Left renal cortex interstitium (tissue), 4 donors: ENCODE measurements at places on chromosomes 7 and 10.
A peak's percentile ranks its signal among the peaks of the same experiment; 100 is the strongest.

DNA sequence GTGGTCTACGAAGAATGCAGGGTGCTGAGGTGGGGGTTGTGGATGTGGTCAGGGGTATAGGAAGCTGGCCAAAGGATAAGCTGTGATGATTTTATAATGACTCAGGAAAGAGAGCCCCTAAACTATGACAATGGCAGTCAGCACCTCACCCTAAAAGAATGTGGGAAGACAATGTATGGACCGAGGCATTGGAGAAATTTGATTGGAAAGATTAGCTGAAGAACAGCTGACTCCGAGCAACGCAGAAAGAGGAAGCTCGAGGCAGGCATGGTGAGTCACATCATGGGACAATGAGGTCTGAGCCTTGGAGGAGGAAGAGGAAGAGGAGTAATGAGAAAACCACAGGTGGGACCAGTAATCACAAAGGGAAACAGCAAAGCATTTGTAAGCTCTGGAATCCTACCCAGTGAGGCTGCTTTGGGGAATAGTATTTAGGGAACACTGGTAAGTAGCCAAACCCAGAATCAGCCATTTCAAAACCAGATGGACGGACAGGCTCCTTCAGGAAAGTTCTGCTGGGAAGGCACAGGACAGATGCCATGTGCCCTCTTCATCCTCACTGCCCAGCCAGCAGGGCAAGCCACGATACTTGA is 295.4 kb downstream of the PRPF18 start:
- DNase-seq = no peak

DNA sequence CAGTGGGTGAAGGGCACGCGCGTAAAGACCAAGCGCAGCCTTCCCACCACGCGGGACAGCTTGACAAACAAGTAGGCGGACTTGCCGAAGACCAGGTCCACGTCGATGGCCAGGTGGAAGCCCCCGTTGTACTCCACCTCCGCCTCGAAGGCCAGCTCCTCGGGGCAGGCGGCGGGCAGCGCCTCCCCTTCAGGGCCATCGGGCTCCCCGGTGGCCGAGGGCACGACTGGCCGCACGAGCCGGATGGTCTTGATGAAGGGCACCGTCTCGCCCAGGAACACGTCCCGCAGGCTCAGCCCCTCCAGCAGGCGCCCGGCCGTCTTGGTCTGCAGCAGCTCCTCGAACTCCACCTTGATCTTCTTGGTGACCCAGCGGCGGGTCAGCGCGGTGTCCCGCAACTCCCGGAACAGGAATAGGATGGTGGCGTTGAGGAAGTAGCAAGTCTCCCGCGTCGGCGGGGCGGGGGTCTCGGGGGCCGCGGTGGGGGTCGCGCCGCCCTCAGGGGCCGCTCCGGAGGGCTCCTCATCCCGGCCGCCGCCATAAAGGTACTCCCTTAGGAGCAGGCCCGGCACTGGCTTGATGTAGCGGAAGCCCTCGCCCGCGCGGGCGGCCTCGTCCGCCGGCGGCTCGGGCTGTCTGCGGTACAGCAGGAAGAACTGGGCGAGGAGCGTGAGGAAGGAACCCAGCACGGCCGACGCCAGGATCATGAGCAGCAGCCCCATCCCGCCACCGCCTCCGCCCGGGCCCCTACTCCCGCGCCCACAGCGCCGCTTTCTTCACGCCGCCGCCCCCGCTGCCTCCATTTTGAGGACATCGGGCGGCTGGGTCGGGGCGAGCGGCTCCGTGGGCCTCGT is 507 bp downstream of the PDZD8 start:
- DNase-seq = no peak

DNA sequence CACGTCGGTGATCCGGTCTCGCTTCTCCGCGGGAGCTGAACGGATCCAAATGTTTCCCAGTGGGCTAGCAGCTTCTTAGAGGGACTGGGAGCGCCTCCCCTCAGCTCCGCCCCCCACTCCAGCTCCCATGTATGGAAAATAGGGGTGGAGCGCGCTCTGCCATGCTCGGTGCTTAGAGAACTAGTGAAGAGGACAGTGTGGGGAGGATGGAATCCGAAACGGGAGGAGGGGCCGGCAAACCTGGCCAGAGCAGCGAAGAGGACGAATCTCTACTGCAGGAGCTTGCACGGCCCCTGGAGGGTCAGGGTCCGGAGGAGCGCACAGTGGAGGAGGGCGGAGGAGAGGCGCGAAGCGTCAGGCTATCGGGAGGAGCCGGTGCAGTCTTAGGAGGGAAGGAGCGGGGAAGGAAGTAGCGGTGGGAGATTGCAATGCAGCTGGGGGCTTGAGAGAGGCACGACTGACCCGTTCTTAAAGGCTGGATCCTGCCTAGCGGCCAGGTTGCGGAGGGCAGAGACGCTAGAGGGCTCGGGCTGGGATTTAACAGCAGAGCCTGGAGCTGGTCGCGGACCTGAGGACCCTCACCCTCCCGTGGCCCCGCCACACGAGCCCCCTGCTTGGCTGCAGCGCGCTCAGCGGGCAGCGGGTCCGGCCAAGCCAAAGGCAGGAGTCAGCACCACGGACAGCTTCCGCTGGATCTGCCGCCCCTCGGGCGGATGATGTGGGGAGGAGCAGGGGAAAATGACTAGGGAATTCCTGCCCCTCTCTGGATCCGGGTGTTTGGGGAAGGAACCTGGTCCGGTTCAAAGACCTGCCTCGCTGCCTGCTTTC is at the start of gene PRLHR:
TSS of gene PRLHR (minus strand) at position 51 of the 828 bp plus-strand sequence. CDS start 404 bp downstream, outside the sequence.
- DNase-seq = peak; percentile 36

DNA sequence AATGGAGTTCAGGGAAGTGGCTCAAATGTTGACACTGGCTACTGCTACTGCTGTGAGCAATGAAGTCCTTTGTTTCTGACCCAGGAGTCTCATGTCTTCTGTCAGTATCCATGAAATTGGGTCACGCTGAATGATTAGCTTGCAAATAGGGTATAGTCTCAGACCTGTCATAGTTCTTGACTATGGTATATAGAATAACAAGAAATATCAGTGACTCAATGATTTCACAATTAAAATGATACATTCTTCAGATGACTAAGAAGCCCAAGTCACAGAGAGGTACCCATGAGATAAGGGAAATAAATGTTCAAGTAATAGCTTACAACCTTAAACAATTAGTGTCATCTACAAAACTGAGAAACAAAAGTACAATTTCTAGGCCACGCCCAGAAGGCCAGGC is 89.3 kb downstream of the LYZL2 start:
- DNase-seq = no peak

GRCh38 chr10:114544045-114544659 is 113.9 kb downstream of the ABLIM1 start:
- DNase-seq = no peak

GRCh38 chr10:25820874-25821273 is 113.2 kb upstream of the MYO3A start:
- DNase-seq = no peak
